ENCODE measurements at places on chromosomes 3 and 15.
A peak's percentile ranks its signal among the peaks of the same experiment; 100 is the strongest.

DNA sequence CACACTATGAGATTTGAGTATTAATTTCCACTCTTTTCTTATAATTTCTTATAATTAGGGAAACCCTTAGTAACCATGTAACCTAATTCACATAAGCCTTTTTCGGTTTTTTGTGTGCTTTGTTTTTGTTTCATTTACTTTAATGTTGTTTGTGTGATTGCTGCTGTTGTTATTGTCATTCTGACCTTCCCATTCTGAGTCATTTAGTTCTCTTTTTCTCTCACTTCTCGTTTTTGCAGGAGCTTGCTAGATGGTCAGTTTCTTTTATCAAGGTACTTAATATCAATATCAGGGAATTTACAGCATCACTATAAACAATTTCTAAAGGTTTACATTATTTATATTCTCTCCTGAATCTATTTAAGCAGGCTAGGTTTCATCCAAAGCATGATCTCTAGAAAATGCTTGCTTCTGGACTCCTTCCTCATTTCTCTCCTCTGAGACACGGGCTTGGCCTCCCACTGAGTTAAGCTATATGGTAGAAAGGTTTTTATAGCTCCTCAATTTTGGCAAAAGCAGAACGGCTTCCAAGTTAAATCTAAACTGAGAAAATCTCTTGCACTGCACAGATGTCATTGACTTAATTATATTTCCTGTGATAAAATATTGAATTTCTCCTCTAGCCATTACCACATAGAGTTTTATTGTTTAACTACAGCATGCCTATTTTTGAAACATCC lies 534.2 kb downstream of the NSUN3 start:
- DNase-seq: no peak

GRCh38 chr3:79351699-79352098 lies 416.1 kb downstream of the ROBO1 start:
- no peak for DNase-seq

- no peak for DNase-seq
These were observed 15.0 kb upstream of the ZBED2 start for GRCh38 chr3:111610189-111610588.

- no peak for DNase-seq
These were observed 41.4 kb downstream of the SLC30A4 start for GRCh38 chr15:45481135-45481534.

- DNase-seq: no peak
These were observed 1123.7 kb downstream of the IGSF11 start for GRCh38 chr3:117910820-117911521.

DNA sequence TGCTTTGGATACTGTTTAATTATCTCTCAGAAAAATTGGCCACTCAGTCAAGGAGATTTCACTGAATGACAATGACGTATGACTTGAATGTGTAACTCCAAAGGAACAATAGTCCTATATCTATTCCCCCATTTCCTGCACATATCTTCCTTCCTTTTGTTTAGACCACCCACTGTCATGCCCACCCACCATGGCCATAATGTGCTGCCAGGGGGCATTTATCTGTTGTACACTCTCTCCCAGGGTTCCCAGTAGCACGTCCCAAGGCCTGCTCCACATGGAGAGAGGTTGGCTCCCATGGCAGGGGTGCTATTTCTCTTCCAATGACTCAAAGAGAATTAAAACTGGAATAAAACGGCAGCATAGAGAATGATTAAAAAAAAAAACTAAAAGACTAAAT lies 36.8 kb upstream of the CTNNB1 start:
- peak; percentile 29 for DNase-seq

GRCh38 chr15:69072906-69073305 lies 58.4 kb downstream of the NOX5 start:
- no peak for DNase-seq
